ENCODE measurements at places on chromosomes 11 and 22. TPM values are rescaled to one million over a fixed set of nuclear protein-coding genes. Genes with fewer than 3 reads are reported as not detected.

OR4D5 gene
- not detected for total RNA-seq

VSIG10L2 gene
- total RNA-seq = not detected

SESN3 gene
- 46.6 TPM for total RNA-seq

CABP4 gene
- total RNA-seq = 2.9 TPM

SCUBE2 gene
- 0.14 TPM for total RNA-seq

BBS1 gene
- total RNA-seq = 18.5 TPM

DMC1 gene
- 6.8 TPM for total RNA-seq

B4GALNT4 gene
- total RNA-seq = 0.42 TPM

TMPRSS5 gene
- 0.25 TPM for total RNA-seq

APOBEC3G gene
- total RNA-seq = 9.2 TPM

OR51B2 gene
- 0.37 TPM for total RNA-seq

SLC22A12 gene
- total RNA-seq = not detected

KCNK7 gene
- total RNA-seq = 0.14 TPM

TBX10 gene
- not detected for total RNA-seq

ZNF215 gene
- 0.42 TPM for total RNA-seq

UPK3A gene
- 0.42 TPM for total RNA-seq

APOL5 gene
- total RNA-seq = not detected

KLHDC7B gene
- total RNA-seq = not detected

INSC gene
- total RNA-seq = 0.25 TPM

NADSYN1 gene
- 33.6 TPM for total RNA-seq

OR52I1 gene
- total RNA-seq = not detected

CNTF gene
- total RNA-seq = 1.1 TPM

PARVG gene
- 12.1 TPM for total RNA-seq

CNGA4 gene
- total RNA-seq = not detected

TLCD5 gene
- total RNA-seq = 1.2 TPM

F2 gene
- 1,505 TPM for total RNA-seq

DUSP8 gene
- 0.33 TPM for total RNA-seq

MS4A3 gene
- total RNA-seq = 0.08 TPM

DDTL gene
- total RNA-seq = 6.3 TPM

CECR2 gene
- total RNA-seq = 2.1 TPM

Measured in liver (tissue), 10 donors.